ENCODE measurements at places on chromosomes 5 and 9.

DNA sequence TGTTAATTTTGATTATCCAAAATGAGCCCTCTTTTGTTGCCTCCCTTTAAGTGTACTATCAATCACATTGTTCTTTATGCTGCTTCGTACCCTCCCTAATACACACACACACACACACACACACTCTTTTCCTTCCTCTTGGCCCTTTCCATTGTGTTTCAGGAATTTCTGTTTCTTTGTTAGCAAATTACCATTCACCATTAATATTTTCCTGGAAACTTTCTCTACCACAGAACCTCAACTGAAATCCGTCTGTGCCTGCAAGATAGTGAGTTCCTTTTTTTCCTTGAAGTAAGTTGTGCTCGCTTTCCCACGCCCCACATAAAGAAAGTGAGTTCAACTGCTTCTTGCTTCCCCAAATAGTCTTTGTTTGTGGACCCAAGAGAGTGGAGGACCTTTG lies 61.8 kb downstream of the SMIM15 start:
- no peak for DNase-seq

GRCh38 chr5:124328201-124328600 lies 418.2 kb downstream of the ZNF608 start:
- no peak for DNase-seq

DNA sequence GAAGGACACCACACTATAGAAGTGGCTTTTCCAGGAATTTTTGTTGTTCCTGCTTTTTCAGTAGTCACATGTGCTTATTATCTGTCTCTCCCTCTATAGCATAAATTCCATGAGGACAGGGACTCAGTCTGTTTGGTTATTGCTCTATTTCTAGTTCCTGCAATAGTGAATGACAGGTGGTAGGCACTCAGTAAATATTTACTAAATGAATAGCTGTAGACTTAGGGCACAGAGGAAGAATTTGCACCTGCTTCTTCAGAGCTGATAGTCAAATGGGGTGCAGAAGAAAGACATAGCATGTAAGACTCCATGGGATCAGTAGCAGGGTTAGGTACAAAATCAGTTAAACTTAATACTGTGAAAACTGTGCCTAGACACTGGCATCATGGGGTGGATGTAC lies 580.2 kb downstream of the CCDC171 start:
- no peak for DNase-seq

- no peak for DNase-seq
Measured at GRCh38 chr9:19618816-19619215, 170.0 kb downstream of the SLC24A2 start.

Measured in activated CD4-positive, alpha-beta T cell treated with anti-CD3 and anti-CD28 coated beads, Interleukin-2, Interleukin-4, amounts not matched to agents 100 ng/mL and 50 ng/mL, durations not matched to agents 16 hours and 8 hours (primary cell).